ENCODE measurements at places on chromosomes 2 and 18. TPM values are rescaled to one million over a fixed set of nuclear protein-coding genes. Genes with fewer than 3 reads are reported as not detected.

- DNase-seq = no peak
Observed at GRCh38 chr2:165003443-165004130, 48.3 kb upstream of the SLC38A11 start.

GRCh38 chr2:86500325-86501083, 59.3 kb downstream of the KDM3A start:
- DNase-seq = no peak

DNA sequence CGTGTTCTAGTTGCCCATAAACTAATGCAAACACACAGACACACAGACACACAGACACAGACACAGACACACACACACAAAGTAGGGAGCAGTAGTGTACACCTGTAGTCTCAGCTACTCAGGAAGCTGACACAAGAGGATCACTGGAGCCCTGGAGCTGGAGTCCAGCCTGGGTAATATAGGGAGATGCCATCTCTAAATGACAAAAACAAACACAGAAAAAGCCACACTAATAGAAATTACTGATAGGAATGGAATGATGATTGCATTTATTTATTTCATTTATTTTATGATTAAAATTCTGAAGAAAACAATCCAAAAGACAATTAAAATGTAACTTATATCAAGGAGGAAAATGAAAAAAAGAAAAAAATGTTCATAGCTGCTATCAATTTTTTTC, 30.8 kb downstream of the TCF4 start:
- DNase-seq = no peak

- DNase-seq = no peak
Observed at GRCh38 chr2:191892391-191892790, 45.5 kb upstream of the CAVIN2 start.

Gene UGT1A10
- 19.7 TPM for polyA plus RNA-seq

- no peak for DNase-seq
Observed at GRCh38 chr2:99672766-99673350, 183.0 kb upstream of the REV1 start.

- DNase-seq = no peak
Observed at GRCh38 chr2:223642506-223642905, 40.3 kb upstream of the SCG2 start.

- no peak for DNase-seq
Observed at GRCh38 chr2:64207573-64207972, 63.4 kb upstream of the PELI1 start.

Measured in sigmoid colon (tissue), 7 donors.